ENCODE measurements at places on chromosomes 13 and 19.

DNA sequence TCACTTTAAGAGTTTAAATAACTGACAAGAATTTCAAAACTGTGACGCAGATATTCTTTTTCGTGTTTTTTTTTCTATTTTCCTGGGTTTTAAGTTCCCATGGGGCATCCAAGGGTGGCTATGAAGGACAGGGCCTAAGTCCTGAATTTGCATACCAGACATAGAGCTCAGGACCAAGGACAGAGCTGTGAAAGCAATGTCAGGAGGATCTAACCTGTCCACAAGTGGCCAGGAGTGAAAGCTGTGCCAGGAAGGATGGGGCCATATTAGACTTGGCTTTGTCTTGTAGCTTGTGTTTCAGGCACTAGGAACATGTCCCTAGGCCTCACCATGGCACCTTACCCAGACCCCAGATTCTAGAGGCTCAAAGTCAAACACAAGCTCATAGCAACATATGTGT lies 289.4 kb upstream of the MIR17HG start:
- no peak for DNase-seq

DNA sequence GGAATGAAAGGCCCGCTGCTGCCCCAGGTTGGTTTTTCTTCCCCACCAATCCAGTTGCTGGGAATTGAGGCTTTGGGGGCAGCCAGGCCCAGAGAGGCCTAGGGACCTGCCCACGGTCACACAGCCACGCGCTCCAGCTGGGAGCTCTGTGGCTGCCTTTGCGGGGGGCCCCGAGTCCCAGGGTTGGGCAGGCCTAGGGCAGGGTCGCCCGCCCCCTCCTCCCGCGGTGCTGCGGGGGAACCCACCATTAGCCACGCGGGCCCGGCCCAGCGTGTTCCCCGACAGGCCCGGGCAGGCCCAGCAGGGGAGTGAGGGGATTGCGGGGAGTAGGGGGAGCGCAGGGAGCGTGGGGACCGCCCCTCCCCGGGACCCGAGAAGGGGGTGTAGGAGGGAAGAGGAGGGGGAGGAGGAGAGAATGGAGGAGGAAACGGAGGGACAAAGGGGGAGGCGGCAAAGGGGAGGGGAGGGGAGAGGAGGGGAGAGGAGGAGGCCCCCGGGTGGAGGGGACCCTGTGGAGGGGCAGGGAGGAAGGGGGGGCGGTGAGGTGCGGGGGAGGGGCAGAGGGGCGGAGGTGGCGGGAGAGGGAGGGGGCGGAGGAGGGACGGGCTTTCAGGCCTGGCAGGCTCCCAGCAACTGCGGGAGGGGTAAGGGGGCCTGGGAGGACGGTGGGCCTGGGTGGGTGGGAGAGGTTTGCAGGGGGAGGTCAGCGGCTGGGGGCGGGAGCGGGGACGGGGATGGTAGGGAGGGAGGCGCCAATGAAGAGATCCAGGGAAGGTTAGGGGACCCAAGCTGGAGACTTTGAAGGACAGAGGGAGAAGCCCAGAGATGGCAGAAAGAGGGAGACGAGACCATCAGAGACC lies 12.9 kb upstream of the TLE2 start:
- DNase-seq, result peak; percentile 55

DNA sequence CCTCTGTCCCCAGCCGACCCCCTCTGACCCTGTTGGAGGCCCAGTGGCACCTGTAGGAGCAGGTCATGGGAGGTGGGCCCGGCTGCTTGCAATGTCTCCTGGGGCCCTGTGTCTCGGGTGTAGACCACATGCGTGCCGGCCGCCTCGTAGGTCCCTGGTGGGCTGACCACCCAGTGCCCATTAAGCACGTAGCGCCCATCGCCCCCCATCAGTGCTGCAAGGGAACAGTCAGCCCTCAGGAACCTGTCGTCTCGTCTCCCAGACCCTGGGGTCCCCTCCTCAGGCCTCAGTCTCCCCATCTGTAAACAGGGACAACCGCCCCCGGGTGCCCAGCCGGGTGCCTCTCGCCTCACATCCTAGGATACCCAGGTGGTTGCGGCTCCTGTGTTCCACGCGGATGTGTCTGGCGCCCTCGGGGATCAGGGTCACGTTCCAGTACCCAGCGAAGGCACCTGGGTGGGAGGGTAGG lies 5.6 kb downstream of the ADAMTSL5 start:
- DNase-seq, result no peak

DNA sequence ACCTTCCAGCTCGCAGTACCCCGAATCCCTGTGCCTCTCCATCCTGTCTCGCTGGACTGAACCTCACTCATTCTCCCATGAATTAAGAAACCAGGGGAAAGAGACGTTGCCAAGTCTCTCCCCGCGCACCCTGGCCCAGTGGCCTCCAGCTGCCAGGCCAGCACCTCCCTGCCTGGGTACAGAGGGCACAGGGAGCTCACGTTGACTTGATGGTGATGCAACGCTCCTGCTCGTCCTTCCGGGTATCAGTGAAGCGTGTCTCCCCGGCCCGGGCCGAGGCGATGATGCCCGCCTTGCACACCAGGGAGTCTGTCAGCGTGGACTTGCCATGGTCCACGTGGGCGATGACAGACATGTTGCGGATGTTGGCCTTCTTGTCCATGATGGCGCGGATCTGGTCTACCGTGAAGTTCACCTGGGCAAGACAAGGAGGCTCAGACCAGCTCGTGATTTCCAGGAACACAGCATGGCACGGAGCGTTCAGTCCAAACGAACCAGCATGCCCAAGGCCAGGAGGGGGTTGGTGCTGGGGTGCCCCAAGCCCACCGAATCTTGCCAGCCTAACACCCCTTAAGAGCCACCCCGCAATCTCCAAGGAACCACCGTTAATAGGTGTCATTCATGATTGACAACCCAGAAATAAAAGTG lies 1.2 kb downstream of the EEF2 start:
- no peak for DNase-seq

DNA sequence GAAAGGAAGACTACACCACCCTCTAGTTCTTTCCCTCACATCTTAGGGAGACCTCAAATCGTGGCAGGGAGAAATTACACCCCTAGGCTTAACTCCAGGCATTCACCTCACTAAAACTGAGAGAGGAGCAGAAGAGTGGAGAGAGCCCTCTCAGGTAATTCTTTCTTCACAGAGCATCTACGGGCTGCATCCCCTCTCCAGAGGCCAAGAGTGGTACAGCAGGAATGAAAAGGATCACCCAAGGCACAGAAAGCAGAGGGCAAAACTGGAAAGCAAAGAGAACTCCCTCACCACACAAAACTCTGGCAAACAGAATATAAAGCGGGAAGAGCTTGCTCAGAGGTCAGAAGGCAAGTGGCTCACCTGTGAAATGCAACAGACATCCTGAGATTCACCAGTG lies 661.2 kb downstream of the TBC1D4 start:
- DNase-seq, result no peak

Data from femur (tissue), 1 donor.